Heart right ventricle (tissue), 16 donors: ENCODE measurements at places on chromosomes 4 and X.

DNA sequence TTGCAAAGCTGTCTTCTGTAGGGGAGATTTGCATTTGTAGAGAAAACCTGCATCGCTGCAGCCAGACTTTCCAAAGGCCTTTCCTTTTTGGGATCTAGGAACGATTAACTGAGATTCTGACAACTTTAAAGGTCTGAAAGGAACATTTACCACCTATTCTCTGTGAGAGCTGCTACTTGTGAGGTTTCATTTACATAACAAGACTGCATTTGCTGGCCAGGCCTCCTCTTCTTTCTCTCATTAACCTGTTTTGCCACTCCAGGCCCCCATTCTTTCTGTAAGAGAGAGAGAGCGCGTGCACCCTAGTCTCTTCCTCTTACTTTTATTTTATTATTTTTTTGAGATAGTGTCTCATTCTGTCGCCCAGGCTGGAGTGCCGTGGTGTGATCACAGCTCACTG, 31.6 kb downstream of the TMEM31 start:
- no peak for DNase-seq

DNA sequence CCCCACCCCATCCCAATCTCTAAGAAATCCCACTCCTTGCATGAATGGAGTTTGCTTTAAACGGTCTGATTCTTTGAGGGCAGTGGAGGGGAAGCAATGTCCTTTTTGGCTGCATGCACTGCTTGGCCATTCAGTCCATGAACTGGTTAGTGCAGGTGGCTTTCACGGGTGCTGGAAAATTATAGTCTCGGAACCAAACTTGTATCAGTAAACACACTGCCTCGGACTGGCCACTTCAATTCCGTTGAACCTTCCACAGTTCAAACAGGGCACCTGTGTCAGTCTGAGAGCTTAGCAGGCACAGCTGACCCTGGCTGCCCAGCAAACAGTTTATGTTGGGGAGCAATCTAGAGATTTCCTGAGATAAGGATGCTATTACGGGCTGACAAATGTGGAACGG, 255.6 kb downstream of the DHX15 start:
- DNase-seq: no peak

- DNase-seq: no peak
Observed at GRCh38 chr4:74590476-74590875, 145.5 kb downstream of the AREG start.

DNA sequence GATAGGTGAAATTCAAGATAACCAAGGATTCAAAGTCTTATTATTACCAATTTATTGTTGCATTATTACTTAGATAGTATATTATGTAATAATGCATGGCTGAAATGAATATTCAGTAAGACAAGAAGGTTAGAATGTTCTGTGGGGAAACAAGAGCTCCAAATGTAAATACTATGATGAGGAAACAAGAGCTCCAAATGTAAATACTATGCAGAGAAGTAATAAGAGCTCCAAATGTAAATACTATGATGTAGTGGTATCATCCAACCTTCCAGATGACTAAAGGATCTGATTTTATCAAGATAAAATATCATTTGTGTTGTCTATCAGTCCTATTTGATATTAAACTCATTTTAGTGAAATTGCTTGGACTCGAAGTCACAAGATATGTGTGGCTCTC, 82.2 kb upstream of the PCDH18 start:
- DNase-seq: no peak

DNA sequence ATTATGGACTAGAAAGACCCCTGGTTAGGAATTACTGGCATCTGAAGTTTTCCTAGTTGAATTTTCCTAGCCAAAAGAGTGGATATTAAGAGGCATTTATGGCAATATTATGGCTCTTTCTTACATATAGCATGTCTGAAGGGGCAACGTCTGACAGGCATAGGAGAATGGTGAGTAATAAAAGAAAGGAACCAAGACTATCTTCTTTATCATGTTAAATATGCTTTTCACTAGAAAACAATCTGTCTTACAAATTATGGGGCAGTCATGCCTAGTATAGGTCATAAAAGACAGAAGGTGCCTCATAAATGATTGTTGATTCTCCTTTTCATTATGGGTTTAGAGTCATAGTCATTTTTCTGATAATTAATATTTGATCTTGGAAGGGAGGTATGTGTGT, 431.1 kb upstream of the HTR2C start:
- no peak for DNase-seq

- no peak for DNase-seq
Observed at GRCh38 chr4:3365326-3365725, 72.5 kb downstream of the RGS12 start.

- no peak for DNase-seq
Observed at GRCh38 chr4:189779281-189779980, 161.2 kb upstream of the FRG1 start.

DNA sequence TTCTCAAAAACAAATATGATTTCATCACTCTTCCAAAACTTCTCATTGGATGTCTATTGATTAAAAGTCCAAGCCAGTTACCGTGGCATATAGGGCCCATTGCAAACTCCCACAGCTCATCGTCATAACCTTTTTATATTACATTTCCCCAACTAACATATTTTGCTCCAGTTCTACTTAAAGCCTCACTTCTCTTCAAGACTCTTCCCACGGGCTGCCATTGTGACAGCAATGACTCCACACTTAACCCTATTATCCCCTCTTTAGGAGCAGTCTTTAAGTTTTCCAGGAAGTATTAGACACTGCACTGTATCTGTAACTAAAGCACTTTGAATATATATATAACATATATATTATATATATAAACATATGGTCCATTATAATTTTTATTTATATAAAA, 44.5 kb downstream of the DTHD1 start:
- no peak for DNase-seq

DNA sequence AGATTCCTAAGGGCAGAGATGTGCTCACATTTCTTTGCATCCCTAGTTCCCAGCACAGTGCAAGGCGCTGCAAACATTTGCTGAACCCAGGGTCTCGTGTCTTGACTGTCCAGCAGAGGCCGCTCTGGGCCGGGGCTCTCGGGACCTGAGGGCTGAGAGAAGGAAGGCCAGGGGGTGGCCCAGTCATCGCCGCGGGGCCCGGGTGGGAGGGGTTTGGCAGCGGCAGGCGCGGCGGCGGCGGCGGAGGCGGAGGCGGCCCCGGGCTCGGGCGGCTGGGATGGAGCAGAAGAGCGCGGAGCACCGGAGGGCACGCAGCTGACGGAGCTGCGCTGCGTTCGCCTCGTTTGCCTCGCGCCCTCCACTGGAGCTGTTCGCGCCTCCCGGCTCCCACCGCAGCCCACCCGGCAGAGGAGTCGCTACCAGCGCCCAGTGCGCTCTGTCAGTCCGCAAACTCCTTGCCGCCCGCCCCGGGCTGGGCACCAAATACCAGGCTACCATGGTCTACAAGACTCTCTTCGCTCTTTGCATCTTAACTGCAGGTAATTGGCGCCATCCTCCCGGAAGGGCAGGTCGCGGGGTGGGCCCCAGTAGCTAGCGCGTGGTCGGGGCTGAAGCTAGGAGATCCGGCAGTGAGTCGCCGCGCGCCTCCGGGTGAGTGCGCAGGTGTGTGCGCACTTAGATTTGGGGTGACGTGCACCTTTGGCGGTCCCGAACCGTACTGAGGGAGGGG, at the start of gene PARM1:
Gene PARM1 (plus strand): TSS at position 285 of the 730 bp plus-strand sequence. CDS start 212 bp downstream, at position 497.
- DNase-seq: peak; percentile 92

GRCh38 chrX:29627833-29628232, 587.5 kb upstream of the MAGEB2 start:
- DNase-seq: no peak

GRCh38 chrX:13651150-13651549, 1.8 kb upstream of the TCEANC start:
- no peak for DNase-seq

DNA sequence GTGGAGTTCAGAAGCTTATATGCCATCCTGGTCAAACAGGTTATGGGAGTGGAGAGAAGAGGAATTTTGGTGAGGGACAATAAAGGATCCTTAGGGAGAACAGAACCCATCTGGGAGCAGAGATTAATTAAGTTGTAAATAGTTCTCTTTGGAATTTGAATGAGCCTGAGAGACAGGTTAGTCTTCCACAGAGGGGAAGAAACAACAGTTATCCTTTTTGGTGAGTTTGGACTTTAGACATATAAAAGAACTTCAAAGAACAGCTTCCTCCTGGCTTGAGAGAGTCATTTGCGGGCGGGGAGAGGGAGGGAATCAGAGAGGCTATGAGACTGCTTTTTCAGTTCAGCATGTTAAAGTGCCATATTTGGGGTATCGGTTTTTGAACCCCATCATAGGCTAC, 793.3 kb upstream of the MAGEB2 start:
- DNase-seq: no peak

- DNase-seq: peak; percentile 42
Observed at GRCh38 chr4:148443512-148444295, 1.5 kb upstream of the NR3C2 start.

GRCh38 chrX:26376037-26376708, 160.2 kb downstream of the MAGEB5 start:
- no peak for DNase-seq

- DNase-seq: no peak
Observed at GRCh38 chr4:88104902-88105610, 53.4 kb downstream of the ABCG2 start.

GRCh38 chrX:22760513-22761057, 239.2 kb upstream of the DDX53 start:
- DNase-seq: no peak

DNA sequence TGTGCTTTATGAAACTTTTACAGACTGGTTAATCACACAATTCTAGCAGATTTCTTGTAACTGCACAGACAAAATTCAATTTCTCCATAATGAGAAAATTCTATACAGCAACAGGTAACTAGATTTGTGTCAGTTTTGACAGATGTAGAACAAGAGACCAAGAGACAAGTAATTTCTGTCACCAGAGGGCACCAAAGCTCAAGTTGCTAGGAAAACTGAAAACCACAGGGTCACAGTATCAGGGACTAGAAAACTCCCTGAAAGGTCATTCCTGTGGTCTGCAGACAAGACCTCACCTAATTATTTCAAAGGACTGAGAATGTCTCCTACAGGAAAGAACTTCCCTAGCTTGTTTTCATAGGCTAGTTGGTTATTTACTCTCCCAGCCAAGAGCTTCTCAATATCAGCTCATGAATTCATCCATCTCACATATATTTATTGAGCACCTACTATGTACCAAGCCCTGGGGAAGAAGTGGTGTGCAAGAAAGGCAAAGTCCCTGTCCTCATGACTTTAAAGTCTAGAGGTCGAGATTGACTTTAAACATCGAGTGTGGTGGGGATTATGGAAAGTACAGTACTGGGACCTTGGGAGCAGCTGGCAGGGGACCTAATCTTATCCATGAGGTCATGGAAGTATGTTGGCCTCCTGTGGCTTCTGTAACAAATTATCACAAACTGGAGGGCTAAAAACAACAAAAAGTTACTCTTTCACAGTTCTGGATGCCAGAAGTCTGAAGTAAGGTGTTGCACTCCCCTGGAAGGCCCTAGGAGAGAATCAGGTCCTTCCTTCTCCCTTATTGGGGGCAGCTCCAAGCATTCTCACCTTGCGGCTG, 47.8 kb upstream of the SETD7 start:
- no peak for DNase-seq

GRCh38 chrX:107597264-107597663, 31.0 kb upstream of the PRPS1 start:
- no peak for DNase-seq

GRCh38 chrX:65035446-65035770, 59.2 kb upstream of the ZC4H2 start:
- DNase-seq: peak; percentile 3

DNA sequence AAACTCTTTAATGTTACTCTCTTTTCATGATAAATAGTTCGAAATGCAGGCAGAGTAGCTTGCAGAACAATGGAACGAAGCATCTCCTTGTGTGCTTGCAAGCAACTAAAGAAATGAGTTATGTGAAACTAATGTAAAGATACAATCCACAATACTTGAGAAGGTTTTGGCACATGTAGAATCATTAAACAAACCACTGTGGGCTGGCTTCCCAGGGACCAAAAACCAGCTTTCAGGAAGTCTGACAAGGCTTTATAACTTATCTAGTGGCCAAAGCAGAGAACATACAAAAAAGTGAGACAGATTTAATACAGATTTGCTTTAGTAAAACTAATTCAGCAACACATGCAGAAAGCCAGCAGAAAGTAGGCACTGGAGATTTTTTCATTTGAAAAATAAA, 1673.8 kb upstream of the AGA start:
- DNase-seq: no peak

DNA sequence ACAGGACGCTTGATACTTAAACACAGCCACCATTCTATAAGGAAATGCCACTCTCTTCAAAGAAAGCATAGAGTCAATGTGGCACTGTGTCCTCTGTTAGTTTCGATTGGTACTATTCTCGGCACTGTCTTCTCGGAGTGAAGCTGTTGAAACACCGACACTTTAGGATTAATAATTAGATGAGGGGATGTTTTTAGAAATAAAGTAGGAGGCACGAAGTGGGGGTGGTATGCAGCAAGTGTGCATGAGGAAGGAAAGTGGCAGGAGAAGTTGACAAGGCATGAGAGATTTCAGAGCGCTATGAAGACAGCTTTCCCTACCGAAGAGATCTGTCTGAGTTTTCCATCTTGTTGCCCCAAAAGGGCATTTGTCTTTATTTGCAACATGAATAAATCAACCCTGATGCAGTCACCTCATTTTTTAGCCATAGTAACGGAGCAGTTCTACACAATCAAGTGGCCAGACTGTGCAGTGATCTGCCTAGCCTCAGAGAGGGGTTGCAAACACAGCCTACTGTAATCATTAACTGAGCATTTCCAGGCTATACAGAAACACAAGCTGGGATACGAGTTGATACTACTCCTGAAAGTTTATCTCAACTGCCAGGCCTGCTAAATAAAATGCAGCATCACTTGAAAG, 8.3 kb downstream of the GPRIN3 start:
- no peak for DNase-seq

DNA sequence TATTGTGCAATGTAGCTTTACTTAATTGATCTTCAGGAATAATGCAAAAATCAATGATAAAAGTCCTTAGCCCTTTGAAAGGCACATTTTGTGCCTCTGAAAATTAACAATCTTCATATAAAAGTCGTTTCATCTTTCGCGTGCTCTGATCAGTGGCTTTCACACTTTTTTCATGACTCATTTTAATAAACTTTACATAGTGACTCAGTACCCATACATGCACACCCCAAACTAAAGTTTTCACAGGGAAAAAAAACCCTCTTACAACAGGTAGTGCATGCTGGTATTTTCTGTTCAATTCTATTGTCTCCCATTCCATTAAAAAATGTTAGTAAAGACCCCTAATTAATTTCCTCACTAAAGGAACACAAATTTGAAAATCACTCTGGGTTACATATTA, 21.5 kb downstream of the RWDD4 start:
- DNase-seq: no peak

GRCh38 chrX:99703473-99703872, 706.6 kb downstream of the PCDH19 start:
- no peak for DNase-seq
